WTC11 (cell line): ENCODE measurements at places on chromosomes 2 and 18.

- DNase-seq: no peak
These were observed 40.0 kb upstream of the VPS54 start for GRCh38 chr2:64059270-64059669.

- no peak for DNase-seq
These were observed 65.3 kb downstream of the RHOB start for GRCh38 chr2:20512061-20512605.

DNA sequence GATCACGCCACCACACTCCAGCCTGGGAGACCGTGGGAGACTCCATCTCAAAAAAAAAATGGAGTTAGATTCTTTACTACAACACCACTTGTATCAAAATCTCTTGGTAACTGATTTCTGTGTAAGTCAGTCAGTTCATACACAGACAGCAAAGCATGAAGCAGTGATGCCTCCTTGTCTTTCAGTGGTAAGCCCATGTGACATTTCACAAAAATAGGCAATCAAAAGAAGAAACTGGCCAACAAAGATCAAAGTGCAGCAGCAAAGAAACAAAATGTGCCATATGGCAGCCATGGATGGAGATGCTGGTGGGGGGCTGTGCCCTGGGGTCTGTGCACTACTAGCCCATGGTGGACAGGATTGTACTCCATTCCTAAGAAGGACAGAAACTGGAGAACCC, 6.7 kb upstream of the RAB12 start:
- DNase-seq: no peak

DNA sequence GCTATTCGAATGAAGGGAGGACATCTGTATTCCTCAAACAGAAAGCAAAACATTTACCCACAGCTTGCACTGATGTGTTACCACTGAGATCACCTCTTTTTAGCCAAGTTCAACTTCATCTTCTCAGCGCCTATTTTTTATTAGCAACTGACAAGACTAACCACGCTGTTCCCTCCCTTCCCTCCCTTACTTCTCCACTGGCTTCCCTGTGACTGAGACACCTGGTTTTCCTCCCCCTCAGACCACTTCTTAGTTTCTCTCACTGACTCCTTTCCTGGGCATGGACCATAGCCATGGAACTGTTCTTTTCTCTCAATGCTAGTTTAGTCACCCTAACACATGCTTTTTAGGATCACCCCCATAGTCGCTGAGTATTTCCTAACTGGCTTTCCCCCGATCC, 3.3 kb downstream of the L3MBTL4 start:
- no peak for DNase-seq

DNA sequence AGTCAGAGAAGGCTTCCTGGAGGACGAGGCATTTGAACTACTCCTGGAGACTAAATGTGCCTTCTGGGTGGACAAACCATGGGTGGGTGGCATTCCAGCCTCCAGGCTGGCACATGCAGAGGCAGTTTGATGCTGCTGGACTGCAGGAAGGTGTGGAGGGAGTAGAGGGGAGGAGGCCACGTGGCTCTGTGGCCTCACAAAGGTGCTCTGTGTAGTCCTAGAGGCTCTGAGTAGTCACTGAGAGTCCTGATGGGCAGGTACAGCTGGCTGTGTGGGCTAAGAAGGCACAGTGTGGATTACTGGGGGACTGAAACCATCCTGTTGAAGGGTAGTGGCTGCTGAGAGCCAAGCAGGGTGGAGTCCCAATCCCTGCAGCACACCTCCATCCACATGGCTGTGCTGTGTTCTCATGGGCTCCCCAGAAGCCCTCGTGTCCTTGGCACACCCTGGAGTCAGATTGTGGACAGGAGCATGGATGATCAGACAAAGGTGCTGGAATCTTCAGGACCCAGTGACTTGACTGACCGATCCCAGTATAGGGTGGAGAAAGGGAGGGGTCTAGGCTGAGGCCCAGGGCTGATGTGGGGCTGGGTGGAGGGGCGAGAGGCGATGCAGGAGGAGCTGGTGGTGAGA, 87.4 kb upstream of the HS6ST1 start:
- DNase-seq: no peak

- DNase-seq: no peak
These were observed 30.8 kb upstream of the PARD3B start for GRCh38 chr2:204514439-204514838.

GRCh38 chr2:124921191-124921590, 896.1 kb downstream of the CNTNAP5 start:
- DNase-seq: no peak

DNA sequence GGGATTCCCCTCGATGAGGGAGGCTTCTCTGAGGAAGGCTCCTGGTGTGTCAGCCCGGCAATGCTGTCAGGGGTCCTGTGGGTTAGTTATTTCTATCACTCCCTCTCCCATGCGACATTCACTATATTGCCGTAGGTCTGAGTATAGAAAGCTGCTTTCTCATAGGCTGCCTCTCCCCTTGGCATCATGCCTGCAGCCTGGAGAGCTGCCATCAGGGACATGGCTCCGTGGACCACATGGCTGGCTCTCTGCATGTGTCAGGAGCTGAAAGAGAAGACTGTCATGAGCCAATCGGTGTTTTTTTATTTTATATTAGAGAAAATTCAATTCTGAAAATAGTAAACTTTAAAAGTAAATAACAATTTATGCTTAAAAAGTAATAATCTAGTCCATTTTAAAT, 198.0 kb downstream of the CDH20 start:
- DNase-seq: no peak

DNA sequence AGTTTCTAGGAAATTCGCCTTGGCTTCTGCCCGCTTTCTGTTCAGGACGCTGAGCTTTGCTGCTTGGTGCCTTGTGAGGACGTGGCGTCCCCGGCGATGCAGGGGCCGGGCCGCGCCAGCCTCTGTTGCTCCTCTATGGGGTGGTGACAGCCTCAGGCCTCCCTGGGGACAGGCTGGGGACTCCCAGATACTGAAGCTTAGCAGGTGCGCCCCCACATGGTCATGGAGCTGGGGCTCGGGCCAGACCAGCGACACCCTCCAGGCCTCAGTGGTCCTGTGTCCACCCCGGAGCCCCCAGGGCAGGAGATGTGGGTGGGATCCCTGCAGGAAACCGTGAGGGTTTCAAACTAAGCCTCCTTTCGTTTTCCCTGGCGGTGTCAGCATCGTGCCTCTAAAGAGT, 29.2 kb downstream of the KCNG2 start:
- DNase-seq: peak; percentile 55

GRCh38 chr18:76847916-76848315, 25.6 kb downstream of the ZNF236 start:
- DNase-seq: peak; percentile 38

- DNase-seq: peak; percentile 86
These were observed 33.6 kb upstream of the RNF149 start for GRCh38 chr2:101341901-101342624.

DNA sequence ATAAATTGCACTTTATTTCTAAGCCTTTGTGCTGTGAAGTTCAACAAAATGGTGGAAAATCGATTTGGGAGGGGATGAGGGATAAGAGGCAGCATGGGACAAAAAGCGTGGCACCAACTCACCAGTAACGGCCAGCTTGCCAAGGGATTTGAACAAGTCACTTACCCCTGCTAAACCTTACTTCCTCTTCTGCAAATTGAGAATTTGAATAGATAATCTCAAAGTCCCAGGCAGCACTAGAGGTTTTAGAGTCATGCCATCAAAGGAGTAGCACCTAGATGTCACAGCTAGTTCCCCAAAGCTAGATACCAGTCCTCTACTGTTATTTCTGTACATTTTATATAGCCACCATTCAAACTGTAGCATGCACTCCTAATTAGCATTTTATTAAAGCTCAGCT, 83.7 kb upstream of the VRK2 start:
- DNase-seq: no peak

DNA sequence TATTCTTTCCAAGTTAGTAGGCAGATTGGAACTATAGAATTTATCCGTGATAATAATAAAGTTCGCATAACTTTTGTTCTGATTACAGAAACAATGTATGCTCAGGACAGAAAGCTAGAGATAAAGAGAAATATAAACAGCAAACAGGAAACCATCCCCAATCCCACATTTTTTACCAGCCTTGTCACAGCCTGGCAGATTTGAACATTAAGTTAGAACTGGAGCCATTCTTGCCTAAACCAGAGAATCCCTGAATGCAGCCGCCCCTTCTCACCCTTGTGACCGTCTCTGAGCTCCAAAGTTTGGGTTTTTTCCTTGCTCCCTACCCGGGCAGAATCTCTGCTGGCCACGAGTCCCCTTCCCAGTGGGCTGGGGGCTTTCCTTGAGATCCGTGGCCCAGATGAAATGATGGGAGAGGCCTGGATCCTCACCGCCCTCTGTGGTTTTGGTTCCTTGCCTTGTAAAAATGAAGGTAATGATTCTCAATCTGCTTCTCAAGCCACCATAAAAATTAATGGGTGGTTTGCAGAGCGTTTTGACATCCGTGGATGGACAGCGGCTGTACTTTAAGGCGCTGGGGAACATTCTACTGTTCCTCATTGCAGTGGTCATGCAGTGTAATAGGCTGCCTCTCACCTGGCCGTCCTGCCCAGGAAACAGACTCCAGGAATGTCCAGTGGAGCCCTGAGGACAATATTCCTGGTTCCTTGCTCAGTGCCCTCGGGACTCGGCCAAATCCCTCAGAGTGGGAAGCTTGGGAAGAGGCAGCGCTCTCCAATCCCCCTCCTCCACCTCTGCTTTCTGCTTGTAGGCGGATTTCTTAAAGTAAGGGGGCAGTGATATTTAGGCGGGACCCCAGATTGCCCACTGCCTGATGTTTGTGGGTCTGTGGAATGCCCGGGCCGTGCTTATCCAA, 1.6 kb downstream of the SH3BP4 start:
- DNase-seq: peak; percentile 12

DNA sequence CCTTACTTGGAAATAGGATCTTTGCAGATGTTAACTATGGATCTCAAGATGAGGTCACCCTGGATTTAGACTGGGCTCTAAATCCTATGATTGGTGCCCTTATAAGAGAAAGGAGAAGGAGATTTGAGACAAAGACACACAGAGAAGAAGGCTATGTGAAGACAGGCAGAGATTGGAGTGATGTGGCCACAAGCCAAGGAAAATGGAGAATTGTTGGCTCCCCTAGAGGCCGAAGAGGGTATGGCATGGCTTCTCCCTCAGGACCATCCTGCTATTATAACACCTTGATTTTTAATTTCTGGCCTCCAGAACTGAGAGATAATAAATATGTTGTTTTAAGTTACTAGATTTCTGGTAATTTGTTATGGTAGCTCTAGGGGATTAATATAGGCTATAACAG, 7.6 kb downstream of the CYBRD1 start:
- DNase-seq: no peak
